Activated CD4-positive, alpha-beta T cell treated with anti-CD3 and anti-CD28 coated beads for 1 hour (primary cell): ENCODE measurements at places on chromosomes 6 and 20.

- no peak for DNase-seq
These were observed 74.1 kb downstream of the TFAP2C start for GRCh38 chr20:56702931-56703840.

- no peak for DNase-seq
These were observed 50.0 kb downstream of the SLC23A2 start for GRCh38 chr20:4951299-4951698.

GRCh38 chr6:36578431-36578830 lies 15.7 kb upstream of the SRSF3 start:
- no peak for DNase-seq

DNA sequence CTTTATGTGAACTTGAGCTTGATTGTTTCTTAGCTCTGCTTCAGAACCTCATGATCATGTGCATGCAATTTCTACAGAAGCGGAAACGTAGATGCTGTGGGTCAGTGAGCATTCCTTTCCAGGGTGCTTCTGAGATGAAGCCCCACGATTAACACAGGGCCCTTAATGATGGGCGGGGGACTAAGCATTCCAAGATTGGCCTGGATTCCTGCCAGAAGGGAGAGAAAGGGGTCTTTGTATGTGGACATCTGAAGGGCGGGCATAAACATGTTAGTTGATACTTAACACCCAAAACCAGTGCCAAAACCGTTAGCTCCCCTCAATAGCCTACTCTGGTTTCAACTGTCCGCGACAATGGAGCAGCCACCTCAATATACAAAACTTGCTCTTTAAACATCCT lies 46.9 kb upstream of the POU3F2 start:
- DNase-seq, result no peak

DNA sequence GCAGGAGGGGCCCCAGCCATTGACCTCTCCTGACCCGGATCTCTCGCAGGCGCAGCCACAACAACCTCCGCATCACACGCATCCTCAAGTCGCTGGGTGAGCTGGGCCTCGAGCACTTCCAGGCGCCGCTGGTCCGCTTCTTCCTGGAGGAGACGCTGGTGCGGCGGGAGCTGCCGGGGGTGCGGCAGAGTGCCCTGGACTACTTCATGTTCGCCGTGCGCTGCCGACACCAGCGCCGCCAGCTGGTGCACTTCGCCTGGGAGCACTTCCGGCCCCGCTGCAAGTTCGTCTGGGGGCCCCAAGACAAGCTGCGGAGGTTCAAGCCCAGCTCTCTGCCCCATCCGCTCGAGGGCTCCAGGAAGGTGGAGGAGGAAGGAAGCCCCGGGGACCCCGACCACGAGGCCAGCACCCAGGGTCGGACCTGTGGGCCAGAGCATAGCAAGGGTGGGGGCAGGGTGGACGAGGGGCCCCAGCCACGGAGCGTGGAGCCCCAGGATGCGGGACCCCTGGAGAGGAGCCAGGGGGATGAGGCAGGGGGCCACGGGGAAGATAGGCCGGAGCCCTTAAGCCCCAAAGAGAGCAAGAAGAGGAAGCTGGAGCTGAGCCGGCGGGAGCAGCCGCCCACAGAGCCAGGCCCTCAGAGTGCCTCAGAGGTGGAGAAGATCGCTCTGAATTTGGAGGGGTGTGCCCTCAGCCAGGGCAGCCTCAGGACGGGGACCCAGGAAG lies 4.5 kb upstream of the COL9A3 start:
- DNase-seq, result no peak

DNA sequence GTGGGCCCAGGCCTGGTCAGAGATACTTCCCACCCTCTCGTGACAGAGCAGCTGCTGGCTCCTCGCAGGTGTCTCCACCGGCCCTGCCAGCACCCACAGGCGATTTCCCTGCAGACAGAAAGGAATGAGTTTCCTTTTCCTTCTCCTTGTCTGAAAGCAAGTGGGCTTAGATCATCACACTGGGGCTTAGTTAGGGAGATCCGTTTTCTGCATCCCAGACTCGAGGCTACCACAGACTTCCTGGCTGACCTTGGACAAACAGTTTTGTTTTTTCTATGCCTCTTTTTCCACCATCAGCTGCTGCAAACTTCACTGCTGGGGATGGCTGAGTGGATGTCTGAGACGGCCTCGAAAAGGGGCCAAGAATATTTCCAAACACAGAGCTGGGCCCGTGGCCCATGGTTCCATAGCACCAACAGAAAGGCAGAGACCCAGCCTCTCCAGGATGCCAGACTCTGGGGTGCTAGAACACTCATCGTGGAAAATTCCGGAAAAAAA lies 86.5 kb downstream of the BANF2 start:
- no peak for DNase-seq

DNA sequence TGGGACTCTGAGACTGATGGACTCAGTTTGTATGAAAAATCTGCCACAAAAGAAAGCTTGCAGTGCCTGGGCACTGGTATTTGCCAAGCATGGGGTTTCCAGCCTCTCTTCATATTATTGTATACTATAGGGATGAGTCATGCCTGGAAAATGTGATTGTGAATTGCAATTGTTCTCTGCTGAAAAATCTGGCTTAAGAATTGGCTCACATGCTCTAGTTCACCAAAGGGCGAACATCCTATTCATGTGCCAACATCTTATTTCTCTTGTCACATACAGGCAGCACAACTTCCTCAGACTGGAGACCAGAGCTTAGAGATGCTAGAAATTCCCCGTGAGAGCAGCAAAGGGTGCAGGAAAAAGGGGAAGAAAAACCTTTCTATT lies 103.6 kb upstream of the KCNK16 start:
- DNase-seq, result no peak

- no peak for DNase-seq
These were observed 153.7 kb upstream of the RIPOR2 start for GRCh38 chr6:25089442-25089841.

DNA sequence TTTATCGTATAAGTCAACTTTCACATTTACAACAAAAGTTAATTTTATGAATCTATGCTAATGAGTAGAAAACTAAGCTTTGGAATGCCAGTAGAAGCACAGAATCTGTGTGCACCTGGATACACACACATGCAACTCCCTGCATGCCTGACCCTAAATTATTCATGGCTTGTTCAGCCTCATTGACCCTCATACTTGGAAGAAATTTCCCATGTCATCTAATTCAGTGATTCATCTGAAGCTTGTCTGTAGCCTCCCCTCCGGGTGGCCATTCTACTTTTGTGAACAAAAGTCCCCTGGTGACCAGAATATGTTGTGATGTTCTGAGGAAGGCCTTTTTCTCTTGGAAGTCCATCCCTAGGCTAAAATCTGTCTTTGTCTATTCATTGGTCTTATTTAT lies 1078.4 kb downstream of the KIF16B start:
- no peak for DNase-seq

DNA sequence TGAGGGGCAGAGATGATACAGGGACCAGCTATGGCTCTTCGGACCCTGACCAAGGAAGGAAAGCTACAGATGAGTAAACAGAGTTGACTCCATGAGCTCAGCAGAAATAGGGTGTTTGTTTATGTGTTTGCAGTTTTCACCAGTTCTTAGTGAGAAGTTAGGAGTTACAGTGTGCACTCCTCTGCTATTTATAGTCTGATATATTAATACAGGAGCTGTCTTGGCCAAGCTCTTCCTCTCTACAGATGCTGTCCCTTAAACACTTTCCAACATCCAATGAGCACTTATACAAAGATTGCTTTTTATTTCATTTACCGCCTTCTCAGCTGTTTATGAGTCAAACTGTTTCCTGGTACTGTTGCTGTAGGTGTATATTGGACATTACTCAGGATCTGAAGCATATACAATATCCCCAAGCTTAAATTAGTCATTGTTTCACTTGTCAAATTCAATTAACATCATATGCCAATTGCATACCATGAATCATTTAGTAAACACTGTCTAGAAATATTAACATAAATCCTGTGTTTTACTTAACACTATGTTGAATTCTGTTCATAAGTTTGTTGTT lies 618.0 kb downstream of the PRKN start:
- no peak for DNase-seq

DNA sequence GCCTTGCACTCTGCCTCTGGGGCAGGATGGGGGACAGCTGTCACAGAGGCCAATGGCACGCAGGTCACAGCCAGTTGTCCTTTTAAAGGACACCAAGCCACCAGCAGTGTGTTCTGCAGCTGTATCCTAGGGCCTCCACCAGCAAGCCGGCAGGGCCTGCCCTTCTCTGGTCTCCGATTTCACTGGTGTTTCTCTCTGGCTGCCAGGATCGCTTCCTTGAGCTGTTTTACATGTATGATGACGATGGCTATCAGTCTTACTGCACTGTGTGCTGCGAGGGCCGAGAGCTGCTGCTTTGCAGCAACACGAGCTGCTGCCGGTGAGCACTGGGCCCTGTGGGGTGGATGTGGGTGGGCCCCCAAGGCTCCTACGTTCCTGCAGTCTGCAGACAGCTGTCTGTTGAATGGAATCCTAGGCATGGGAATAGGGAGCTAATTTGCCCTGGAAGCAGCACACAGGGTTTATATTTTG lies 22.7 kb upstream of the MAPRE1 start:
- DNase-seq, result no peak

GRCh38 chr6:47168180-47168579 lies 126.0 kb upstream of the ADGRF1 start:
- no peak for DNase-seq

DNA sequence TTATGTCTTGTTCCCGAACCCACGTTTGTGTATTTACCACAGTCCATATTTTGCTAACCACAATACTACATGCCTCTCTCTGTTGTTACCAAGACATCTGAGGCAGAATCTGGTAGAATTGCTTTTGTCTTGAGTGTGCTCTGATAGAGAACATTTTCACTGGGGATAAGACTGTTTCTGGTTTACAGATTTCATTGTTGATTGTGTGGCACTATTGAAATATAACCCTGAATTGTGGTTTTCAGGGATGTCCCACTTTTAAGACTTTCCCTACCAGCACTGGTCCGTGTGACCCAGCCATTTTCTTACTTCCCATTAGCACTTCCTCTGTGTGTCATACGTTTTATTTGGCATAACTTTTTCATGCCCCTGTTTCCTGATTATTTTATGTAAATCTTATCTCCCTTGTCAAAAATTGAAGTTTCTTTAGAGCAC lies 12.2 kb downstream of the NCOA7 start:
- DNase-seq, result no peak

DNA sequence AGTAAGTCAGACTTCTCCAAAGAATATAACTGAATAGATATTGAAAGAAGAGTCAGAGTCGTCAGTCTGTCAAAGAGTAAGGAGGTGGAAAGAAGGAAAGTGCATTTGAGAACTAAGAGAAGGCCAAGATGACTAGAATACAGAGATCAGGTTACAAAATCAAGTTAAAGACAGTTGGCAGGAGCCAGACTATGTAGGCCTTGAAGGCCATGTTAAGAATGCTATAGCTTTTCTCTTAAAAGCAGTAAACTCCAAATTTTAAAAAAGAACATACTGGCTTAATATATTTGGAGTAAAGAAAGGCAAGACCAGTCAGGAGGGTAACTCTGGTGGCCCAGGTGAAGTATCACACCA lies 68.8 kb downstream of the IBTK start:
- no peak for DNase-seq

- no peak for DNase-seq
These were observed 187.0 kb upstream of the FOXQ1 start for GRCh38 chr6:1124885-1125284.

DNA sequence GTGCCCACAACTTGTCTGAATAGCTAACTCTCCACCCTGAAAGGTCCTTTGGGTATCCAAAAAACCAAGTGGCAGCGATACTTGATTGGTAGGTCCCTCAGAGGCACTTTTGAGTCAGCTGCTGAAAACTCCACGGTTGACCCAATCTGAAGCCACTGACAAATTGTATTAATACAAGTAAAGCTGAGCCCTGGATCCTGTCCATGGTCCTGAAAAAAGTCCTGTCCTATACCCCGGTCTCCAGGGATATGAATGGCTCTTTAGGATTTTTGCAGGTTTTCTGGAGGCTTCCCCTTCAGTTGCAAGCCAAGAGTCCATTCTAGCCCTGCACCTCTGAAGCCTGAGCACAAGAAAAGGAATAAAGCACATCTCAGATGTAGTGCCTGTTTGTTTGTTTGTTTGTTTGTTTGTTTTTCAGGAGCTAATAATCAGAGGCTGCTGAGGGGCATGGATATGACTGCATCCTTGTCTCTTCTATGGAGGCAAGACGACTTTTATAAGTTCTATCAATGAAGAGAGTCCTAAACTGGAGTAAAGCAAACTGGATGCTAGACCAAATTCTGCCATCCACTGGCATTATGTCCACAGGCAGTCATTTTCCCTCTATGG lies 1.7 kb upstream of the SLC12A5 start:
- no peak for DNase-seq

- DNase-seq, result no peak
These were observed 75.5 kb downstream of the ANKS1A start for GRCh38 chr6:34964564-34964963.

DNA sequence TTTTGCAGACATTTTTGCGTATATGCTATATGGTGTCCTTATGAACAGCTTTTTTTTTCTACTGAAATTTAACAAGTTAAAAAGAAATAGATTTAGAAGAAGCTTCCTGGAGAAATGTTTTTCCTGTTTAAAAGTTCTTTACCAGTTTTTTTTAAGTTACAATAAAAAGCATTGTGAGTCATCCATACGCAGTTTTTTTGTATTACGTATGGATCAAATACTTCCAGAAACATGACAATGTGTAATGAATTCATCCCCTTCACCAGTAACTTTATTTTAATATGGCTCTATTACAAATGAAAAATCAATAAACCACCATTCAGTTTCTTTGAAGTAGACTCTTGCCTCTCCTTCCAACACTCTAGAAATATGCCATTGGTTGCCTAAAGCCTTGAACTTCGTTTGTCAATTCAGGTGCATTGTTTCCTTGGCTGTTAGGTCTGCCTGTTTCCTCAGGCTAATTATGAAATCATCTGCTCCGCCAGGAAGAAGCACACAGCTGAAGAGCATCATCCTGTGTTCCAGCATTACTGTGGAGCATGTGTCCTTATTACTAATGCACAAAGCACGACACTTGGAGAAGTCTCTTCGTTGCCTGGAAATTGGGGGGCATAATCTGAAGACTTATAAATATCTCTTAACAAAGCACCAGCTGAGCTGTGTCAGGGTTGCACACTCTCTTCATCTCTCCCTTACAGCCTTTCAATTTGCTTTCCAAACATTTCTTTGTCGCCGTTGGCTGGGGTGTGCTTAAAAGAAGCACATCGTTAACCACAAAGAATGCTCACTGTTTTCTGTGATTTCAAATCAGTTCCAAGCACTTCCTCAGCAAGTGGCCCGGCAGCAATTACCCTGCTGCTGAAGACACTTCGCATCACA lies 9.6 kb downstream of the MOXD1 start:
- no peak for DNase-seq
